ENCODE measurements at places on chromosomes 1 and 21.

GRCh38 chr1:110475362-110476027 lies 24.5 kb downstream of the PROK1 start:
- no peak for DNase-seq

- DNase-seq, result no peak
Observed at GRCh38 chr21:46050668-46051378, 47.1 kb upstream of the COL6A2 start.

GRCh38 chr1:80054129-80054528 lies 1047.6 kb upstream of the ADGRL4 start:
- peak; percentile 97 for DNase-seq

GRCh38 chr1:7497107-7497637 lies 273.9 kb upstream of the VAMP3 start:
- no peak for DNase-seq

- DNase-seq, result no peak
Observed at GRCh38 chr1:28815533-28816185, 3.7 kb downstream of the OPRD1 start.

GRCh38 chr1:192877283-192877886 lies 68.5 kb downstream of the RGS2 start:
- no peak for DNase-seq

DNA sequence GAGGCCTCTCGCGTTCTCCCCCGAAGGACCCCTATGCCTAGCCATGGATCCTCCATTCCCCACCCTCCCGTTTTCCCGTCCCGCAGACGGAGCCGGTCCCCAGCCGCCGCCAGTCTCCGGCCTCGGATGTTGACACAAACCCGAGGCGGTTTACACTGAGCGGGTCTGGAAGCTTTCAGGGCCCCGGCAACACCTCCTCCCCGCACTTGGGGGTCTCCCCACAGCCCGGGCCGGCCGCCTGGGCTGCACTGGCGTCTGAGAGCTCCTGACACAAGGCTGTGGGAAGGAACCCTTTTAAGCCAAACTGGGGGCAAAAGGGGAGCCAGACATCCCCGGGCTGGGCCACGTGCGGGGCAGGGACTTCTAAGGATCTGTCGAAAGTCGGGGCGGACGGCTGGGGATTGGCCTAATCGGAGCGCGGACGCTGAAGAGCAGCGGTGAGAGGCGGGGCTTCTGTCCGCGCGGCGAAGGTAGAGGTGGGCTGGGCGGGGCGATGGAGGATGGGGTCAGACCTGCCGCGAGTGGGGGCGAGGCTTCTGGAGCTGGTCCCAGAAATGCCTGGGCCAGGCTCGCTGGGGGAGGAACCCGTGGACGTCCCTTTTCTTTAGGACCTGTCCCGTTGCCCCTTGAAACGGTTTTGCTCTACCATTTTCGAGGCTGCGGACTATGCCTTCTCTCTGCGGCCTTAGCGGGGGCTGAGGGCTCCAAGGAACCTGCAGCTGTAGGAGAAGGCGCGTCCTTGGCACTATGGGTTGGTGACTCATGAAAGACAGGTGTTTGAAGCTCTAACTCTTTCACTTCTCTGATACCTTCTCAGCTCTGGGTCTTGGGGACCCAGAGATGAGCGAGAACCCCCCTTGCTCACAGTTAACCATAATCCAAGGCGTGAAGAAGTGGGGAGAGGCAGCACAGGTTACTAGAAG lies 1.2 kb upstream of the HPCAL4 start:
- DNase-seq, result no peak

GRCh38 chr1:221477252-221477651 lies 264.6 kb downstream of the DUSP10 start:
- no peak for DNase-seq

DNA sequence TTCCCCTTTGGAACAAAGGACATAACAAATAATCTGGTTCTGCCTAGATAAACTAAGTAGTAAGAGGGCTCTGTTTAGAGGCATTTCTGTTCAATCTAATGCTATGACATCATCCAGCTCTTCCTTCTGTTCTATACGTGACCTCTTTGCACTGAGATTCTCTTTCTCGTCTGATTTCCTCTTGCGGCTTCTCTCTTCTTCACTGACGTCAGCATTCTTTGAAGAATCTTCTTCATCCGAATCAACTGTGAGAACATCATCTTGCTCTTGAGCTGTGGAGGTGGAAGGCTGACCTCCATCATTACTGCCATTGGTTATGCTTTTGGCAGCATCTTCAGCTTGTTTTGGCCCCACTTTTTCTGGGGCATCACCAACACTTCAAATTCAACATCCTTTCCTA lies 130.4 kb downstream of the HS2ST1 start:
- DNase-seq, result no peak

GRCh38 chr1:44619261-44619900 lies 54.9 kb downstream of the TMEM53 start:
- DNase-seq, result no peak

DNA sequence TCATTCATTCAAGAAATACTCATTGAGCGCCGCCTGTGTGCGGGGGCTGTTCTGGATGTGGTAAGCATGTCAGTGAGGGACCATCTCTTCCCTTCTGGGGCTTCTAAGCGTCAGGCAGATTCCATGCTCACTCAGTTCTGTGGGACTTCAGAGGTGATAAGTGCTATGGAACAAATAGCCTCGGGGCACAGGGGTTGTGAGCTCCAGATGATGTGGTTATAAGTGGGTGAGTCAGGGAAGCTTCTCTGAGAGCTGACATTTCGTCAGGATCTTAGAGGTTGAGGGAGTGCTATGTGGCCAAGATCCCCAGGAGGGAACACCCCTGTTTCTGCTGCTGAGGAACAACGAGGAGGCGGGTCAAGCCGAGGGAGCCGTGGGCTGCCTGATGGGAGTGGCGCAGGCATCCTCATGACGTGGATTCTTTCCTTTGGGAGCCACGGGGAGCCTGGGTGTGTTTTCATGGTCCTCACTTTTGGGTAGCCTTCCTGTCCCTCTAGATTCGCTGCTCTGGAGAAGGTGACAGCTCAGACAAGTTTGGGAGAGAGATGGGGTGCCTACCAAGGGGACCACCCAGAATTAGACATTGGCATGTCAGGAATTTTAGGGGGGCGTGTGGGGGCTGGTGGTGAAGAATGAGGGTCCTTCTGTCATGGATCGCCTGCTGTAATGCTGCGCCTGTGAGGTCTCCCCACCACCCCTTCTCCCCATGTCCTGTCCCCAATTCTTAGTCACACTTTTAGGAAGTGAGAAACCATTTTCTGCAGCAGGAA lies 38.5 kb downstream of the HUNK start:
- peak; percentile 41 for DNase-seq

DNA sequence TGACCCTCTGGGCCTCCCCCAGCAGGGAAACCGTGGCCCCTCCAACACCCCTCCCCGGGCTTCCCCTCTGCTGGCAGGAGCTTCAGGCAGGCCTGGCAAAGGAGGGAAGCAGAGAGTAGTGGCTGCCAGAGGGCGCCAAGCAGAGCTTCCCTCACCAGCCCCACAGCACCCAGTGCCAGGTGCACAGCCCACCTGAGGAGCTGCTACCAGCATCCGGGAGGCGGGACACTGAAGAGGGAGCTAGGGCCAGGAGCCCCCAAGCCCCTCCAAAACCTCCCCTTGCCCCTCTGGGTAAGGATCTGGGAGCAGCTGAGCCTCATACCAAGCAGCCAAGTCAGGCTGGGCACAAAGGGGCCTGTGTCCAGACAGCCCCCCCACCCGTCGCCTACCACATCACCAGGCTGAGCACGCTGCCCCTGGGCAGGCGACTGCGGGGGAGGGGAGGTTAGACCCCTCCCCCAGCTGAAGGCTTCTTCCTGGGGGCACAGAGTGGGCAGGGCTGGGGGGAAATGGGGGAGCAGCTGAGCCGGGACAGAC lies 19.6 kb downstream of the CCDC24 start:
- no peak for DNase-seq

DNA sequence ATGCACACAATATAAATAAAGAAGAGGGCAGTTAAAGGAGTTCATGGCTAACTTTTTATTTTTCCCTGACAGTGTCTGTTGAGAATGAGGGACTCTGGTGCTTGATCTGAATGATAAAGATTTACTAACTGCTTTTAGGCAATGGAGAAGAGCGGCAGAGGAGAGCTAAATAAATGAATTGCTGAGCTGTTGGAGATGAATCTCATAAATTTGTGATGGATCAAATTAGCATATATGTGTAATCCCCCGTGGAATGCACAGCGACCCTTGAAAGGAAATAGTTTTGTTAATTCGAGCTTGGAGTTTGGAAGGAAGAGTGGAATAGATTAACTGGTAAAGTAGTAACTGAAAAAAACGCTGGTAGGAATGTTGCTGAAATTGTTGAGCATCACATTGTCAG lies 40.2 kb downstream of the HMCN1 start:
- no peak for DNase-seq

GRCh38 chr1:30984165-30984889 lies 75.8 kb upstream of the SDC3 start:
- no peak for DNase-seq

- peak; percentile 91 for DNase-seq
Observed at GRCh38 chr1:151060007-151060656, at the start of gene MLLT11. Gene MLLT11 (plus strand): TSS chr1:151060397. CDS start chr1:151067225, 6,828 bp downstream.

DNA sequence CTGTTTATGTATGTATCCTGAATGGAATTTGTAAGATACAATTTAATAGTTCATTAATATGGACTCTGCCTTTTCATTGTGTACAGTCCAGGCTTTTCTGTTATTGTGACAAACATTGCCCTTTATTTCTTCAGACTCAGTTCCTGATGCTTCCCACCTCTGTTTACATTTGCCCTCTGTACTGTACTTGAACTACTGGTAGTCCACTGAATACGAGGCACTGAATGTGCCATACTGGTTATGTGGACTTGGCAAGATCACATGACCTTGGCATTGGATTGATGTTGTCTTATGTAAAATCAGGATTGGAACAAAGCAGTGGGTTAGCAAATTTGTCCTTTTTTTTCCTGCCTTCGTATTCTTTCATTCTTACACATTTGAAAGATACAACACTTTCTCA lies 27.8 kb downstream of the RALGPS2 start:
- no peak for DNase-seq

DNA sequence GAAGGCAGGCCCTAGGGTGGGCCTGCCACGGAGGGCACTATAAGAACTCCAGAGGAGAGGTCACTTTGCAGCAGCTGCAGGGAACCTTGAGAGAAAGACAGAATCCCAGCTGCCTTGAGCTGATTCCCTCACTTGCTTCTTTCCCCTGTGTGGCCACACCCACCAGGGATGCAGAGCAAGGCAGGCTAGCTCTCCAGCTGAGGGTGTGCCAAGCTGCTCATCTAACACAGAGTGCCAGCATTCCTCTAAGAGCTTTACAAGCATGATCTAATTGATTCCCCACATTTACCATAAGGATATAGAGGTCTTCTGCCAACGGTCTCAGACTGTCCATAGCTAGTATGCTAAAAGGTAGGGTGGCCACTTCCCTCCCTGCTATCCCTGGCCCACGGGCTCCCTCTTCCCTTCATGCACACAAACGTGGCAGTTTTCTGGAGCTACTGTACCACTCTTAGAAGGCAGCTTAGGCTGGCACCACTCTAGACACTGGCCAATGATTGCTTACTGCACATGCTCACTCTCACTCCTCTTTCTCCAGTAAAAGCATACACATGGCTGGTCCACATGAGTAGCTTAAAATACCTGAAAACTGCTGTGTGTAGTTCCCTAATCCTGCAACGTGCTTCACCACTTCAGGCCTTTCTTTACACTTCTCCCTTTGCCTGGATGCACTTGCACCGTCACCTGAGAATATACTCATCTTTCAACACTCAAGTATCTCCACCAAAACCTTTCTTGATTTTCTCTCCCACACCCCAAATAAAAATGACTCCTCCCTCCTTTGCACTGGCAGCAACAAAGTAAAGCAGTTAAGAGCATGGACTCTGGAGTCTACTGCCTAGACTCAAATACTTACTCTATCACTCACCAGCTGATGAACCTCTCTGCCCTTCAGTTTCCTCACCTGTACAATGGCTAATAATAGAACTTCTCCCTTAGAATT lies 57.7 kb downstream of the DMAP1 start:
- DNase-seq, result no peak

DNA sequence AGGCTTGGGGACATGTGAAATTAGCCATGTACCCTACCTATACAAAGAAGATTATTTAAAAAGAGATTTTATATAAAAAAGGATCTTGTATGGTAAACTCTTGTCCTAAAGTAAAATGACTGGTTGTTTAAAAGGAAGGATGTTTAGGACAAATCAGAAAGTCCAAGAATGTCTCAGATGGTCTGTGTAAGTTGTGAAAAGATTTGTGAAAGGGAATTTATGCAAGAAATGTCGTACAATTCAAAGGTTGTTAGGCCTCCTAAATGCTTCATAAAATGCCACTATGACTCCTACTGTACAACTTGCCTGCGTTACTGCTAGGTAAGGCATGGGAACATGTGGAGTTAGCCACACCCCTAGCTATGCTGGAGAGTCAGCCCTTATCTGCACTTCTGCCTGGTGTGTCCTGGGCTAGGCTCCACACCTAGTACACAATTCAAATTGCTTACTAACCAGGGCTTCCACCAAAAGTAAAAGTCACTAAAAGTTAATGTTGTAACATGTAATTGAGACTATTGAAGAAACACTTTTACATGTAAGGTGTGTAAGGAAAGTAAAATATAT lies 19.7 kb downstream of the PRDX6 start:
- no peak for DNase-seq

GRCh38 chr1:96096613-96097321 lies 624.8 kb upstream of the PTBP2 start:
- DNase-seq, result no peak

DNA sequence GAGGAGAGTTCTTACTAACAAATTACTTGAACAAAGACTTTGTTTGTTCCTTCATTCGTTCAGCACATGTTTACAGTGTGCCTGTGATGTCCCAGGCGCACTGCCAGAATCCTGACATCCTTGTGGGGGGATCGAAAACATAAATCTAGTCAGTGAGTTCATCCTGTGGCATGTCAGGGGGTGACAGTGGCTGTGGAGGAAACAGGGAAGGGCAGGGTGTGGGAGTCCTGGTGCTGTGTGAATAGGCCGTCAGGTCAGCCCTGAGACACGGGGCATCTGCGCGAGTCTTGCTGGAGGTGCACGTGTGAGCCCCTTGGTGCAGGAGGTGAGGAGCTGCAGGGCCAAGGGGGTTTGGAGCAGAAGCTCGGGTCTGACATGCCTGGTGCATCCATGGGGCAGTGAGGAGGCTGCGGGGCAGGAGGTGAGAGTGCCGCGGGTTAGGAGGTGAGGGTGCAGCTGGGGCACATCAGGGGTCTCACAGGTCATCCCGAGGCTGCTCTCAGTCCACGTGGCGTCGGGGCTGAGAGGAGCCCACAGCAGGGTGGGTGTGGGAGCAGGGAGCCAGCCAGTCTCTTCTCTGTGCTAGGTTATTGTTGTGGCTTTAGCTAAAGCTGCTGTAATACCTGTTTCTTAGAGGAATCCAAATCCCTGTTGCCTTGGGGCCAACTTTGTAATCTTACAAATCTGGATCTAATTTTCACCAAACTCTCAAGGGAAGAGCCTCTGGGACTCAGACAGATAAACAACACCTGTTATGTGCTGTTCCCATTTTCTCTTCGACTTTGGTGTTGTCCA lies 93.4 kb downstream of the PCBP3 start:
- DNase-seq, result no peak

All from NCI-H345 (cell line).